ENCODE measurements at places on chromosomes 5 and 9.

DNA sequence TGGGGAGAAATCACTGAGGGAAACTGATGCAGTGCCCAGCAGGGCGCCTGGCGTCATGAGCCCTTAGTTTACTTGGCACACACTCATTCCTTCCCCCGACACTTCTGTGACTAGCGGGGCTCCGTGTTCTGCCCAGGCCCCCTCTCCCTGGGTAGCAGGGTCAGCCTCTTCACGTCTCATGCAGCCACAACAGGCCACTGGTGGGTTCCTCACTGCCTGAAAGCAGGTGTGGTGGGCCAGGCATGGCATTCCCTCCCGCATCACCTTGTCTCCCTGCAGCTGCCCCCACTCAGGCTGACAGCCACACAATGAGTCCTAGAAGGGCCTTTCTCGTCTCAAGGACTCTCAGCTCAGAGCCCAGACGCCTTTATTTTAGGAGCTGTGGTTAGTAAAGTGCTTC lies 51.1 kb upstream of the CPLX2 start:
- no peak for DNase-seq

GRCh38 chr9:126114409-126114760 lies 212.2 kb upstream of the MVB12B start:
- no peak for DNase-seq

GRCh38 chr5:136703706-136704105 lies 338.4 kb upstream of the TRPC7 start:
- DNase-seq, result no peak

- DNase-seq, result no peak
Measured at GRCh38 chr9:22073349-22073748, 64.2 kb upstream of the CDKN2B start.

GRCh38 chr5:160399402-160400353 lies at the start of gene FAM200C:
TSS of gene FAM200C (minus strand) at chr5:160400054. CDS start at chr5:160395490, 4,564 bp downstream.
- peak; percentile 21 for DNase-seq

DNA sequence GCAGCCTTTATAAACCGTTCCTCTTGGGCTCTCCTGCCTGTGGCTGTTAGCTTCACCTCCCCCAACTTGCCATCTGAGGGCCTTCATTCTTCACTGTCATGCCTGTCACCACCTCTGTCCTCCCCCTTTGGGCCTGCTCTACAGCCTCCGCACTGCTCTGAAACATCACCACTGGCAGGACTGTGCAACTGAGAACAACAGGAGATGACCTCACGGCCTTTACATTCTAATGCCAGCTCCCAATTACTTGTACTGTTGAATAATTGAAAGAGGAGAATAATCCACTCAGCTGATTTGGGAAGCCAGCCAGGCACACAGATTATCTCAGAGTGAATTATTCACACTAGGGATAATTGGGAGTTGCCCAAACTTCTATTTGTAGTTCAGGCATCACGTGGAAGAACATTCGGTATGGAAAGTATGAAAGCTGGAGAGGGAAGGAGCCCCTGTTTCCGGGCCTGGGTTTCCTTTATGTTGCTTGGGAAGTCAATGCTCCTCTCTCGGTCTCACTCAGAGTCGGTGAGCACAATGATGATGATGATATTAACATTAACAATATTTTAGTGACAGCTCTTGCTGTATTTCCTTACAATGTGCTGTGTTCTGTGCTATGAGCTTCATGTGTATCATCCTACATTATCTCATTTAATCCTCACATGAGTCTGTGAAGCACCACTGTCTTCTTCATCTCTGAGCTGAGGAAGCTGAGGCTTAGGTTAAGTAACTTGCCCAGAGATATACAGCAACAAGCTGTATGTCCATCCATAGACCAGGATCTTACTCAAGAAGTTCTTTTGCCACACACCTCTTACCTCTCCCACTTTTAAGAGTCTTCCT lies 99.3 kb upstream of the LRRTM2 start:
- no peak for DNase-seq

DNA sequence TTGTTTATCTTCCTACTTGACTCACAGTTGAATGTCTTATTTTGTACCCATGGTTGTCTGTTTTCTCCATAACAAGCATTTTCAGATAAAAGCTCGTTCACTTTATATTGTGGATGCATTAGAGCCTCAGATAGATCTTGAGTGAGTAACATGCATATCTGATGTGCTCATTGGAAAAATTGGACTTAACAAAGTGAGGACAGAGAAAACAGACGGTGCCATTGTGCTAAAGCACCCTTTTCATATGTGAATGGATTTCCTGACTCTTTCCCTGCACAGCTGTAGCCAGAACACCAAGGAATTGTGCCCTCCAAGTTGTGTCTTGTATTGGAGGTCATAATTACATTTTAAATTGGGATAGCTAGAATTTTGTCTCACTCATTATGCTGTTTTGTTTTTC lies 325.8 kb upstream of the MEF2C start:
- no peak for DNase-seq

DNA sequence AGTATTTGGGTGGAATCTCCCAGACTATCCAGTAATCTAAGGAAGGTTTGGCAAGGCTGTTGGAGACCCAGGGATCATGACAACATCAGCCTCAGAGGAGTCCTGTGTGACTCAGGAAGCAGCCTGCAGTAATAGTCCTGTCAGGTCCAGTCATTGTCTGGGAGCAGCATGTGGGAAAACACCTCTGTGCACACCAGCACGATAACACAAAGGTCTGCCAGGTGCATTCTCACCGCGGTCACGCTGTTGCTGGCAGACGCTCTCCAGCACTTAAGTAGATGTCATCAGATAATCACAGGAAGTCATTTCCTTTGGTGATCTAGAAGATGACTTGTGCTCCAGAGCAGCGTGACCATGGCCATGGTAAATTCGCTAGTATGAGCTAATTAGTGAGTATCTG lies 99.2 kb upstream of the IQGAP2 start:
- DNase-seq, result no peak

DNA sequence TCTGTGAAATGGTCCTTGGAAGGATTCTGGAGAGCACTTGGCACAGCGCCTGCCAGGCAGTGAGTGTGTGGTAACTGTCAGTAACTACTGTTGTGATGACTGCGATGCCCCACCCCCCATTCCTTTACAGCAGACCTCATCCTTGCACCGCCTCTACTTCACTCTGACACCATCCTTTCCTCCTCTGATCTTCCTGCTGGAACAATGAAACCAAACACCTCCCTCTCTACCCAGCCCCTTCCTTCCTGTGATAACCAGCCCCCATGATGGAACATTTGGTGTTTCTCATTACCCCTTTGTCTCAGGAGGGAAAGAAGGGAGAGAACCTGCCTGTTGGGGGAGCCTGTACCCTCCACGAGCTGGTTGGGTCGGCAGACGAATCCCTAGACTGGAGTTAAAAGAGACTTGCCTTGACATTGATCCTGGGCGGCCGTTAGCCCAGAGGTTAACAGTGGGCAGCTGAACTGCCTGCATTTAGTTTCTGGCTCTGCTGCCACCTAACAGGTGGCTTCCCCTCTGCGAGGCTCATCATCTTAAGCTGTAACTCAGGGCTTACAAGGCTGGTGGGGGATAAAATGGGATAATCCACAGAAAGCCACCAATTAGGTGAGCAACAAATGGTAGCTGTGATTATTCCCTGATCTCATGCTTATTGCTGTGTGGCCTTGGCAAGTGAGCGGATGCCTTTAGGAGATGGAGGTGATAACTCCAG lies 34.2 kb upstream of the GRPEL2 start:
- DNase-seq, result no peak

GRCh38 chr5:3032513-3032912 lies 281.0 kb upstream of the IRX2 start:
- DNase-seq, result no peak

DNA sequence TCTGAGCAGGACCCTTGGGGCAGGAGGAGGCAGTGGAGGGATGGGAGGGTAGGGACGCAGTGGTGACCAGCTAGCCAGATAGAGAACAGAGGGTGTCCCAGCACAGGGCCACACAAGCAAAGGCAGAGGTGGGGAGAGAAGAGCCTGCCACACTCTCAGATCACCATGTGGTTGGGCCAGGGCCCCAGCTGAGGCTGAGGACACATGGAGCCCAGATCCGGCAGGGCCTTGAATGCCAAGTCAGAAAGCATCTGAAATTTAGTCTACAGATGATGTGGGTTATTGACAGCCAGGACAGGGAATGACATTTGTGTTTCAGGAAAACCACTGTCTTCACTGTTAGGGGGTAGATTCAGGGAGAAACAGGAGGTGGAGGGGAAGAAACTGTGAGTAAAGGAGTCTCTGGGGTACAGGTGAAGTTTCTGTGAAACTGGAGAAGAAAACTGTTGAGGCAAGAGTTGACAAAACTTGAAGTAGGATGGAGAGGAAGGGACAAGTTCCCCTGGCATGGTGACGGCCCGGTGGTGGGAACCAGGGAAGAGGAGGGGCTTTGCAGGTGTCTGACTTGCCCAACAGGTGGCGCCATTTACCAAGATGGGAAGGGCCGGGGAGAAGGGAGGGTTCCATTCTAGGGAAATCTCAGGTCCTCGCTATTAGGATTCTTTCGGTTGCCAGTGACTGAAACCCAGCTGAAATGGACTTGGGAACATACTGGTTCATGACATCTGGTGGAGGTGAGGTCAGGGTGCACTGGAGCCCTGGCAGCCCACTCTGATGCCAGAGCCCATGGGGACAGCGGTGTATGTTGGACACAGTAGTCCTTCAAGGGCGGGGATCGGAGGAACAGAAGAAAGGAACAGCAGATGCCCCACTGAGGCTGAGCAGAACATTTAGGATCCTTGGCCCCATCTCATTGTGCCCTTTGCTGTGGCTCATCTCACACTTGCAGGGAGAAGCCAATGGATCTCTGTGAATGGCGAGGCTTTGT lies 100.1 kb downstream of the KCNIP1 start:
- DNase-seq, result no peak

Data from activated CD4-positive, CD25-positive, alpha-beta regulatory T cell (primary cell).